CD4-positive, alpha-beta T cell treated with Interferon alpha-2 for 1 hour (primary cell): ENCODE measurements at places on chromosomes 2 and 18.

- no peak for DNase-seq
These were observed 34.4 kb upstream of the NT5C1B start for GRCh38 chr2:18623782-18624181.

GRCh38 chr2:8882094-8882493, 44.7 kb upstream of the KIDINS220 start:
- DNase-seq = no peak

DNA sequence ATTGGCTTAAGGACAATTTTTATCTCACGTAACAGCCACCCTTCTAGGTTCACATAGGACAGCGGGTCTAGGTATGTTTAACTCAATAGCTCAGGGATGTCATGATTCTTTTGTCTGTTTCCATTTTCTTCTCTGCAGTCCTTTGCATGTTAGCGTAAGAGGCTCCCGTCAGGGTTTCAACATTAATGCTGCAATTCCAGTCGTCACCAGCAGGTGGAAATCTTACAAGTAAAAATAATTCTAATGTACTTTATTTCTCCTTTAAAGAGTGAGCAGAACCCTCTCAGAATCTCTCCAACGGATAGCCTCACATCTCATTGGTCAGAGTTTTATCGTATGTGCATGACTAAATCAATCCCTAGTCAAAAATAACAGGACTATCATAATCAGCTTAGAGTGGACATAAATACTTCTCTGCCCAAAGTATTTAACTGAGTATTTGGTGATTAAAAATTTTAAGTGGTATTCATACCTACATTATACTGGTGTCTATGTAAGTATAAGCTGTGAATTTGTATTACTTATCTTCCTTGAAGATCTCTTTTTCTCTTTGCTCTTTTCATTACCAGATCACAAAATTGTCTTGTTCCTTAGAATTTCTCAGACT, 487.2 kb upstream of the GCFC2 start:
- DNase-seq = no peak

DNA sequence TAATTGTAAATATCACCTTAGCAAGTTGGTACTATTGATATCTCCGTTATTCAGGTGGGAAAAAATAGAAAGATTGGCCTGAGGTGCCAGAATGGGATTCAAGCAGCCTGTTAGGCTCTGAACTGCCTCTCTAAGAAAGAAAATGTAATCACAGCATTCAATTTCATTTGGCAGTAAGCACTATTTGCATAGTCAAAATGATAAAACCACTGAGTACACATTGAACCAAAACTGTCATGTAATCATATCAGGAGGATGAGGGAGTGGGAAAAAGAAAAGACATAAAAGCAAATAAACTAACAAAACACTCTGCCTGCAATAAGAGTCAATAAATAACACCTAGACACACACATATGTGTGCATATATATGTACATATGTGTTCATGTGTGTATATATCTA, 103.9 kb upstream of the TACR1 start:
- no peak for DNase-seq

- no peak for DNase-seq
These were observed 5.6 kb upstream of the ATOH8 start for GRCh38 chr2:85748039-85748734.

GRCh38 chr2:129849559-129850160, 129.8 kb upstream of the RAB6C start:
- DNase-seq = no peak

GRCh38 chr18:76353500-76353899, 141.5 kb downstream of the ZNF516 start:
- DNase-seq = no peak

GRCh38 chr18:11324956-11325882, 175.8 kb upstream of the PIEZO2 start:
- no peak for DNase-seq

DNA sequence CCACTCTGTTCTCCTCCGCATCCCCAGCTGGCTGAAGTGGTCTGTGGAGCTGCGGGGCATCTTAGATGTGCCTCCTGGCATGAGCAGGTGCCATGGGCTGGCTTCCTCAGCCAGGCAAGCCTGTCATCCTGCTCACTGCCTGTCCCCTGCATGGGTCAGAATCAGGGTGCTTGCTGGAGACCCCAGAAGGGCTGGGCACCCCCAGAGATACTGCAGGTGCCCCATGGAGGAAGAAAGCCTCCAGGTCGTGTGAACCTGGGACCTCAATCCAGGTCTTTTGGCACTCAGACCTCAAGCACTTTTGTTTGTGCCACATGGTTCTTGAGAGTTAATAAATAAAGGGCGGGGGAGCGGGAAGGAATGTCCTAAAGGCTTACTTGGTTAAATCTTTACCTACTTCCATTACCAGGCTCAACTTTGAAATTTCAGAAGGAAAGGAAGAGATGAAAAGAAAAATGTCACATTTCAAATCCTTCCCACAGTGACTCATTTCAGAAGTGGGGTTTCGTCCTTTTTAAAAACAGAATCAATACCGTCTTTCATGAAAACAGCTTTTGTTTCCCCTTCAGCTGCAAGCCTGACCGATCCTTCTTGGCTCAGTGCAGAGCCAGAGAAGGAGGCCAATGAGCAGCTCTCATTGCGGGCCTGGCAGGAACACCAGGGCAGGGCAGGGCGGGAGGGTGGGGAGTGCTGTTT, 69.9 kb downstream of the RHOB start:
- DNase-seq = no peak

DNA sequence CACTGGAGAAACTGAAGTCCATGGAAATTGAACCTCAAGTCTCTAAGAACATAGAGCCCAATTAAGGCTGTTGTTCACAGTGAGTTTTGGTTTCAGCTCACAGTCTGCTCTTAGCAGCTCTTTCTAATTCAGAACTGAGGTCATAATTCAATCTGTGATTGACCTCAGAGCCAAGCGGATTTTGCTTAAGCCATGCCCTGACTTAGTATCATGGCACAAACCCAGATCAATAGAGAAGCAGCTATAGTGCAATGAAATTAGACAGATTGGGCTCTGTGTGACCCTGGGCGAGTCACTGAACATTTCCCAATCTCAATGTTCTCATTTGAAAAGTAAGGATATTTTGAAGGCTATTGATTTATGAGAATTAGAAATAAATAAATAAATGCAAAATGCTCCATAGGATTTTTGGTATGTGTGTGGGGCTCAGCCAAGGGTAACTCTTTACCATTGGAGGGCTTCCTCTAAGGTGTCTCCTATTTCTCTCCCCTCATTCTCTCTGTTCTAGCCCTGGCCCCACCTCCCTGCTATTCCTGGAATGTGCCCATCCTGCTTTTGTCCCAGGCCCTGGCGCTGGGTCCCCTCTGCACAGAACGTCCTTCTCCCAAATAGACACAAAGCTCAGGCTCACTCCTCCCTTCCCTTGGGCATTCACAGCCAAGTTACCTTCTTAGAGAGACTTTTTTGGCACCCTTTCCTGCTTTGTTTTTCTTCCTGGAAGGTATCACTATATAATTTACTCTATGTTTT, 239.6 kb downstream of the LPIN1 start:
- DNase-seq = no peak

- DNase-seq = no peak
These were observed 12.3 kb downstream of the FASTKD1 start for GRCh38 chr2:169561364-169561763.

- no peak for DNase-seq
These were observed 255.7 kb downstream of the HNMT start for GRCh38 chr2:138219961-138220360.

DNA sequence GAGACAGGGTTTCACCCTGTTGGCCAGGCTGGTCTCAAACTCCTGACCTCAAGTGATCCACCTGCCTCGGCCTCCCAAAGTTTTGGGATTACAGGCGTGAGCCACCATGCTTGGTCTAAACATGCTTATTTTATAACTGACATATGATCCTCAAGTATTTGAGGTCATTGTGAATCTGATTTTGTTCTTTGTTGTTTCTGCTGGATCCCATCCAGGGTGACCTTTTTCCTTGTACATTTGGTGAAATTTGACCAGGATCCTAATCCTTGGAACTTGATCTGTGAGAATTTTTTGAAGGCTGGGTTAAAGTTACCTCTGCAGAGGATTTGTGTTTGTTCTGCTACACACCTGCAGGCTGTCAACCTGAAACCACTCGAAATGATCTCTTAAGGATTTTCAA, 49.2 kb downstream of the NPAS2 start:
- no peak for DNase-seq

GRCh38 chr2:17646081-17646554, 105.6 kb downstream of the VSNL1 start:
- DNase-seq = peak; percentile 24

GRCh38 chr2:46193356-46193755, 103.9 kb upstream of the EPAS1 start:
- no peak for DNase-seq

DNA sequence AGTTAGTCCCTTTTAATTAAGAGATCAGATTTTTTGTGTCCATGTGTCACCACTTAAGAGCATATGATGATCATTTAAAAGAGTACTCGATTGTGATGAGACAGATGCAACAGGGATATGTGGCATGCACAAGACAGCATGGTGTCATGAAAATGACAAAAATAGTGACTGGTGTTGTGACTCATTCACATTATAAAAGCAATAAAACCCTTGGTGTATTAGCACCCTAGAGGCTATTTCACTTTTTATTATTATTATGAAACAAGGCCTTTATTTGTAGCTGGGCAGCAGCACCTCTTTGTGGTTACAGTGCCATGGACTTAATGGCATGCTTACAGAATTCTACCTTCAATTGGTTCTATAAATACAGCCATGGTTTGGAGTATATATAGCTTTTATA, 1296.0 kb upstream of the ZEB2 start:
- no peak for DNase-seq

GRCh38 chr2:23707096-23707495, 219.8 kb downstream of the ATAD2B start:
- DNase-seq = no peak

DNA sequence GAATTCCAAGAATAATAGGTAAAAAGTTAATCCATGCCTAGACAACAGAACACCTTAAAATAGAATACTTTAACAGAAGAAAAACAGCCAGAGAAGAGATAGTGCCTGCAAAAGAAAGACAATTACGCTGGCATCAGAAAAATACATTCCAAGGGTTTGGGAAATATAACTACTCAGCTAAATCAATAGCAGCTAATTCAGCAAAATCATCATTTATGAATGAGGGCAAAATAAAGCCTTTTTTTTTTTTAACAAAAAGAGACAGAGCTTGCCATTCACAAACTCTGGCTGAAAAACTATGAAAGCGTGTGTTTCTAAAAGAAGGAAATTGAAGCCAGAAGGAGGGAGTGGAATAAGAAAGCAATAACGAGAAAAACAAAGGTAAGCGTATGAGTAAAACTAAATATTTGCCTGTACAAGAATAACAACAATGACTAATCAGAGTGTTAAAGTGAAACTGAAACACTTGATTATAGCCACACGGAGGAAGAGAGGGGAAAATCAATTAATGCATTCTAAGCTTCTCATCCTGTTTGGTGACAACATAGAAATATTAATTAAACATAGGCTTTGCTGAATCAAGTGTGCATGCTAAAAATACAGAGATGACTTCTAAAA, 90.2 kb downstream of the EHD3 start:
- DNase-seq = peak; percentile 45

DNA sequence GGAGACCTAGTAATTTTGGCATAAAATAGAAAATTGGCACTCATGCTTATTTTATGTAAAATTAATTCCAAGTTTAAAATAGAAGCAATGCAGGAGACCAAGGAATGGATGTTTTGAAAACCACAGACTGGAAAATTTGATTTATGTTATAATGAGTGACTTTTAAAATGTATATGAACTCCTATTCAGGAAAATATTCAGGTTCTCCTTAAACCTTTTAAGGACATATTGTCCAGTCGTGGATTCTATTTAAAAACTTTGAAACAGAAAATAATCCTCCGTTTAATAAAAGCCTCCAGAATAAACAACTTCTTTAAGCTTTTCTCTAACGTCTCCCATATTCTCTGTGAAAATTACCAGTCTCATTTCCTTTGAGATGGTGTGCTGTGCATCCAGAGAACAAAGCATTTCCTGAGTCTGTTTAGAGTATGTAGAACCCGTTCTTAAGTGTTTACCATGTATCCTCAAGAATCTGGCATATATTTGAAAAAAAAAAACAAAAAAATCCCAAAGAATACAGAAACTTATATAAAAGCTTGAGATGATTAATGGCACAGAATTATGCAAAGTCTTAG, 8.6 kb upstream of the YES1 start:
- DNase-seq = no peak

DNA sequence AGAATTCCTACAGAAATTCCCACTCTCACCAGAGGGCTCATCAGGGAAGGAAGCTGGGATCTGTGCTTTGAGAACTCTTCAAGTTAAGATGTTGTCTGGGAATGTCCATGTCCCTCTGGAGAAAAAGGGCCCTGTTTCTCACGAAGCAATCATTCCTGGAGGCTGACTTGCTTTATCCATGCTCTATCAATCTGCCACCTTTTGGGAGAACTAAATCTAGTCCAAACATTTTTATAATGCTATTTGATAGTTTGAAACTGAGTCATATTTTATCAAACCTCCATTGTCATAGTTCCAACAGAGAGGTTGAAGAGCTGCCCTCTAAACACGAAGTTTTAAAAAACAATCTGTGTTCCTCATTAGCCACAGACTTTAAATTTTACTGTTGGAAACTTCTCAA, 219.2 kb downstream of the MTX2 start:
- DNase-seq = no peak

- DNase-seq = peak; percentile 12
These were observed 295.4 kb downstream of the CELF4 start for GRCh38 chr18:37270038-37270665.

- no peak for DNase-seq
These were observed 597.0 kb upstream of the NRXN1 start for GRCh38 chr2:51628917-51629316.
